ENCODE measurements at places on chromosomes 6 and 20. TPM values are rescaled to one million over a fixed set of nuclear protein-coding genes. Genes with fewer than 3 reads are reported as not detected.
A peak's percentile ranks its signal among the peaks of the same experiment; 100 is the strongest.

GRCh38 chr6:122853259-122853995 is 64.4 kb downstream of the SMPDL3A start:
- no peaks in the 10 kb centered on the region for H3K27me3 ChIP-seq
- no peak for DNase-seq
- no peak overlapping the region for H3K4me3 ChIP-seq
- no peaks in the 10 kb centered on the region for H3K36me3 ChIP-seq

CGAS gene
- 5.6 TPM for total RNA-seq

ENPP4 gene
- 14.2 TPM for total RNA-seq

GRCh38 chr20:7924692-7925091 is 15.6 kb downstream of the HAO1 start:
- H3K4me1 ChIP-seq: no peaks in the 10 kb centered on the region
- no peak for DNase-seq
- no peak overlapping the region for H3K4me3 ChIP-seq
- H3K27ac ChIP-seq: no peak overlapping the region
- no peaks in the 10 kb centered on the region for H3K27me3 ChIP-seq
- no peaks in the 10 kb centered on the region for H3K36me3 ChIP-seq

- DNase-seq: peak; percentile 11
- no peaks in the 10 kb centered on the region for H3K4me1 ChIP-seq
- no peak overlapping the region for H3K27ac ChIP-seq
- no peak overlapping the region for H3K4me3 ChIP-seq
Measured at GRCh38 chr20:59832406-59833363, 100.8 kb downstream of the SYCP2 start.

- no peak overlapping the region for H3K27ac ChIP-seq
- no peak overlapping the region for H3K4me3 ChIP-seq
- H3K27me3 ChIP-seq: no peaks in the 10 kb centered on the region
- no peak for DNase-seq
- no peaks in the 10 kb centered on the region for H3K36me3 ChIP-seq
- no peaks in the 10 kb centered on the region for H3K4me1 ChIP-seq
Measured at GRCh38 chr20:58139849-58140786, 88.3 kb downstream of the ANKRD60 start.

LY6G6C gene
- not detected for total RNA-seq

Data from colonic mucosa (tissue), 4 donors.